ENCODE measurements at places on chromosomes 4 and X.

DNA sequence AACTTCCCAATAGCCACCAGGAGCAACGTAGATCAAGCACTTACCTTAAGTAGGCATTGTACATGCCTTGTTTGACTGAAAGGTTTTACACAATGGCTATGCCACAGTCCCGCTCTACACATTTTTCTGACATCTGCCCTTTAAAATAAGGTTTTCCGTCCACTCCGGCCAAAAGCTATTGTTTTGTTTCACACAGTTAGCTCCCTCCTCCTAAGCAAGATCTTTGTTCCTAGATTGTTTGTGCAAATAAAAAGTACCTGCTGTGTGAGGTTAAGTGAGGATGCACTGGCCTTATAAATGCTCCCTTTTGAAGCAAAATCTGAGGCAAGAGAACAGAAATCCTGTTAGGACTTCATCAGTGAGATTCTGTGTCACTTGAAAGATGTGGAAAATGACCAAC, 11.8 kb downstream of the SCD5 start:
- DNase-seq, result no peak

DNA sequence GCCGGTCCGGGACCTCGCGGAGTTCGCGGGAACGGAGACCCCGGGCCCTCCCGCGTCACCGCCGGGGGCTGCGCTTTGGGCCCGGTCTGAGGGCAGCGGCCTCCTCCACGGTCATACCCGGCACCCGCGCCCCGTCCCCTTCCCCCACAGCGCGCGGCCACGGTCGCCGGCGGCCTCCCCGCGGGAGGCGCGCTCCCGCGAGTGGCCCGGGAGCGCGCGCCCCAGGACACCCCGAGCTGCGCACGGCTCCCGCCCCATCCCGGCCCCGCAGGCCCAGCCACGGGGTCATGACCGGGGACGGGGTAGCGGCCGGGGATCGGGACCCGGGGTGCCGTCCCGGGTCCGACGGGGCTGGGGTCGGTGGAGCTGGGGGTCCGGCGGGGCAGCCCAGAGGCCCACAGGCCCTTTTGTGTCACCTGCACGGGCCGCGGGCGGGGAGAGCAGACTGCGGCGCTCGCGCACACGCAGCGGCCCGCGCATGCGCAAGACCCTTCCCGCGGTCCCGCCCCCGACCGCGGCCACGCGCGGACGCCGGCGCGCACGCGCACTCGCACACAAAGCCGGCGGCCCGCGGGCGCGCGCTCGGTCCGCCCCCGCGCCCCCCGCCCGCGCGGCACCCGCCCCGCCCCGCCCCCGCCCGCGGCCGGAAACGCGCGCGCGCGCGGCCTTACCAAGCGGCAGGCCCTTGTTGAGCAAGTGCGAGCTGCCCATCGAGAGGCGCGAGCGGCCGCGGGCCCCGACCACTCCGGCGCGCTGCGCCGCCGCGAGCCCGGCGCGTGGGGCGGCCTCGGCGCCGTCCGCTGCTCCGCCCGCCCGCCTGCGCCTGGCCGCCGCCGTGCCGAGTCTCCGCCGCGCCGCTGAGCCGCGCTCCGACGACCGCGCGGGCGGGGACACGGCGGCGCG, at the start of gene CTBP1:
CTBP1 (minus strand) TSS at position 886 of the 903 bp plus-strand sequence. CDS start 7,799 bp downstream, outside the sequence.
- peak; percentile 100 for DNase-seq

DNA sequence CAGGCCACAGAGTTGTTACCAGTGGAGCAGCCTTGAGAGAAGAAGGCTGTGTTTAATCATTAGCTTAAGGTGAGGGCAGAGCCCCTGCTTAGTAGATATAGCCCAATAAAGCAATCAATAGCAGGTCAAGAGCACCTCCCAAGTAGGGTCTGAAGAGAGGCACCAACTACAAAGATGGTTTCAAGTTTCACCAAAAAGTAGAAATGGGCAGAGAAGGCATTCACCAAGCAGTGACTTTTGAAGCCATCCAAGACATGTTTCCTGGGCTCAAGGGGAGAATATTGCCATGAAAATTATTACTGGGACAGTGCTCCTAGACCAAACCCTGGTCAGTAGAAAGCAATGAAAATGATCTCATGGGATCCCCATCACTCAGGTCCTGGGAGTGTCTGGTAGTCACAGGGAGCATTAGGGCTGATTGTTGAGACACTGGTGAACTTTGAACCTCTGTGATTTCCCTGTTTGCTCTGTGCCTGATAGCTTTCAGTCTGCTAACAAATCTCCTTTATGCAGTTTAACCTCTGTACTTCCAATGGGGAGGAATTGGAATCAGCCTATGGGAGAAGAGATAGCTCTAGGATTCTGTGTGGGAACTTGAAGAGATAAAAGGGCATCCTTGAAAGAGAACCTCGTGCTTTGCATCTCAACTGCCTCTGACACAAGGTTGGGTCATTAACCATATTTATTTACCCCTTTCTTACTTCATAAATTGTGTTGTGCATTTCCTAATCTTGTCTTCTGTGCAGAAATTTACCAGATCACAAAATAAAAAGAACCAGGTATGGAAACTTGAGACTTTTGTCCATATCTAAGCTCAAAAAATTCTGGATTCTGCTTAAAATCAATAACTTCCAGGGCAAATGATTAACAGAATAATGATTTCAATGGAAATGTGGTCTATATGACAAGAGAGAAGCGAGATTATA, 9.3 kb upstream of the OTC start:
- no peak for DNase-seq

GRCh38 chr4:80911458-80911857, 119.0 kb upstream of the BMP3 start:
- no peak for DNase-seq

DNA sequence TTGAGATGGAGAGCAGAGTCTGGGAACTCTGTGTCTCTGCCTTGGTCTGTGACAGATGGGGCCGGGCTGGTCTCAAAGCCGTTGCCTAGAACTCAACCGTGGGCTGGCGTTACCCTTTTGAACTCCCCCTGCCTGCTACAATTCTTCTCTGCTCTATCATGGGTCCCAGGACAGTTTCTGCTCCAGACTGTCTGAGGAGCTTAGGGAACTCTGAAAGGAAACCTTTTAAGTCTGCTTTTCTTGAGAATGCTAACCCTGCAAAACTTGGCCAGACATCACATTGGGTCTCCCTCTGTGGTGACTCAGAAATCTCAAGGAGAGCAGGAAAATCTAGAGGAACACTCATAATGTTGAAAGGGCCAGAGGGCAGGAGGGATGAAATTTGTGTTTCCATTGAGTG, 240.6 kb downstream of the CBR4 start:
- no peak for DNase-seq

- no peak for DNase-seq
Measured at GRCh38 chr4:15542760-15543159, 73.1 kb downstream of the CC2D2A start.

GRCh38 chrX:52082578-52082977, 13.6 kb upstream of the MAGED4B start:
- DNase-seq, result no peak
